ENCODE measurements at places on chromosomes 11 and 22.

DNA sequence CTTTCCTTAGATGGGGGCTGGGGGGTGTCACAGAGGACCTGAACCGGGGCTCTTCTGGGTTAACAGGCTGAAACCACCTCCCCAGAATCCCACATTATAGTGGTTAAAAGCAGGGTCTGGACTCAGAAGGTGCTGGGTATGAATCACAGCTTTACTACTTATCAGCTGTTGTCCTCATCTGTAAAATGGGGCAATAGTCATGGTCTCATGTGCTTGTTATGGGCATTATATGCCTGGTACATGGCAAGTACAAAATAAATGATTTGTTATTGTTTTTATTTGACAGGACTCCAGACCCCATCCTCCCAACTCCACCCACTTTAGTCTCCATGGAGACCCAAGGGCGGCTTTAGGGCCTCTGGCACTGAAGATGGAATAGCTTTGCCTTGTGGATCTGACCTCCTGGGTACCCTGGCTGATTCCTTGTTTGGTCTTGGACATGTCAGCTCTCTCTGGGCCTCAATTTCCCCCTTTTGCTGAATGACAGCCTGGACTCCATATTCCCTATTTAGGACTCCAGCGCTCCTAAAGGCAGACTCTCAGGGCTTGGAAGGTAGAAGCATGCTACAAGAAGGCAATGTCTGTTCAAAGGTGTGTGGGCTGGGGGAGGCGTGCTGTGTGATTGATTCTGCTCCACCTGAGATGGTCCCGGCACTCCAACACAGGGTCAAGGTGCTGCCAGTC is 812 bp upstream of the SMTN start:
- DNase-seq, result no peak

DNA sequence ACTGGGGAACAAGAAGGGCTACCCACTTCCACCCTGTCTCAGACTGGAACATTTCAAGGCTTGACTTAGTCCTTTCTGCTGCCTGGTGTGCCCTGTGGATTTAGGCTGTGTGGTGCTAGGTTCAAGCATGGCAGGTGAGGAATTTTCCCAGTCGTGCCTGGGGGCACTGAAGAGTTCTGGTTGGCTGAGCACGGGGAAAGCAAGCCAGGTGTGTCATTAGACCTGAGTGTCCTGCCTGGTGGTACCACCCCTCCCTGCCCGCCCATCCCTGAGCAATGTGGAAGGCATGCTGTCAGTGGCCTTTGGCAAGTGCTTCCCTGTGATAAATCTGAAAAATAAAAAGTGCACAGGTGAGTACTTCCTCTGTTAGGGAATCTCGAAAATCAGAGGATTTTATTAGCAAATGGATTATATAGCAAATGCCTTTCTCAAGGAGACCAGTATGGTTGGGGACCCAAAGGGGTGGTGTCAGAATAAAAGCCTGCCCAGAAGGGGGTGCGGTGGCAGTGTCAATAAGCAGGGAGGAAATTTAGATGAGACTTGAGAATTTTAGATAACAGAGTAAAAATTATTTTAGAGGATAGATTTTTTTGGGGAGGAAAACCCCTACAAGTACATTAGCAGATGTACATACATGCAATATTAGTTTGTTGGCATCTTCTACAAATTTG is 22.8 kb downstream of the TEAD1 start:
- DNase-seq, result no peak

DNA sequence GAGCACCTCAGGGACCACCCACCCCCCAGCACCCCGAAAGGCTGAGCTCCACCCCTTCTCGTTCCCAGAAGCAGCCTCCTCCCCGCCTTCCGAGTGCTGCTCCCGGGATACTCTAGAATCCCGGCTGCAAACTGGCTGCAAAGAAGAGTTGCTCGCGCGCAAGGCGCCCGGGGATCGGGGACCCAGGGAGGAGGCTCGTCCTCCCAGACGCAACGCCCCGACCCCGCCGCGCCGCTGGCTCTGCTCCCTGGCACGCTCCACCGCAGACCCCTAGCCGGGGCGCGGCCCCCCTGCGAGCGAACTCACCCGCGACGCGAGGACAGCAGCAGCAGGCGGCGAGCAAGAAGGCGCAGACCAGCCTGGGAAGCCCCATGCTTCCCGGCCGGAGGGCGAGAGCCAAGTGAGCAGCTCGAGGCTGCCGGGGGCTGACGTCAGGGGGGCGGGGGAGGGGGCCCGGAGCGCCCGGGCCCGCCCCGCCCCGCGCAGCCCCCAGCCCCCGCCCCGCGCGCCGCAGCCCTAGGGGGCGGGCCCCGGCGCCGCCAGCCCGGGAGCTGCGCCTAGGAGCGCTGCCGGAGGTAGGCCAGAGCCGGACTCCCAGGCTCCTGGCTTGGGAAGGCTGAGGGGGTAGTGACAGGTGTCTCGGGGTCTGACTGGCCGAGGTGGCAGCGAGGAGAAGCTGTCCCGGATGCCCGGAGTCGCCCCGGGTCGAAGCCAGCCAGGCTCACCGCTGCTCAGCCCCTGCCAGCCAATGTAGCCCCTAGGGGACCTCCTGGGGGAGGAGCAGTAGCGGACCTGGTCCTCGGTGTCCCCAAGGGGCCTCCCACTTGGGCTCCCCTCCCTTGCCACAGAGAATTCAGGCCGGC is at the start of gene MCAM:
TSS of gene MCAM (minus strand) at position 402 of the 863 bp plus-strand sequence. CDS start at position 373, 29 bp downstream.
- no peak for DNase-seq

DNA sequence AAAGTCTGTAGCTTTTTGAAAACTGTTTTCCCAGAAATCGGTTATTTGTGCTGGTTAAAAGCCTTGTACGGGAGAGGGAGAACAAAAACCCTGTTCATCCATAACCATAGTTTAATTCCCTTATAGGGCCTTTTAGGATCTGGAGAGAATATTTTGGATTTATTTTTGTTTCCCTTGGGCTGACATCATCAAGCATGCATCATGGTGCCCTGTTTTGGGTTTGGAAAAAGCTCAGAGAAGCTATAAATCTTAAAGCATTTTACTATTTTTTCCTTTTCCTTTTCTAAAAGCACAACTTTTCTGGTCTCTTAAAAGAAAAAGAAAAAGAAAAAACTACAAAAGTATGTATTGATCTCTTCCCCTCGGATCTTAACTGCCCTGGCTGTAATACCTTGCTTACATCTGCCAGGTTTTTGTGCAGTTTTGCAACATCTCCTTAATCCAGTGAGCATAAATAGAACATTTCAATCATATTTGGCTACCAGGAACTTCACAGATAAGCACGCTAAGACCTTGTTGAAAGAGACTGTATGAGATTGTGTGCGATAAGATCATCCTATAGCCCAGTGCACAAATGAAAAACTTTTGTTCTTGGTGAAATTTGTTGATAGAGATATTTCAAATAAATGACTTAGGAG is 88.0 kb downstream of the ZBTB16 start:
- DNase-seq, result no peak

DNA sequence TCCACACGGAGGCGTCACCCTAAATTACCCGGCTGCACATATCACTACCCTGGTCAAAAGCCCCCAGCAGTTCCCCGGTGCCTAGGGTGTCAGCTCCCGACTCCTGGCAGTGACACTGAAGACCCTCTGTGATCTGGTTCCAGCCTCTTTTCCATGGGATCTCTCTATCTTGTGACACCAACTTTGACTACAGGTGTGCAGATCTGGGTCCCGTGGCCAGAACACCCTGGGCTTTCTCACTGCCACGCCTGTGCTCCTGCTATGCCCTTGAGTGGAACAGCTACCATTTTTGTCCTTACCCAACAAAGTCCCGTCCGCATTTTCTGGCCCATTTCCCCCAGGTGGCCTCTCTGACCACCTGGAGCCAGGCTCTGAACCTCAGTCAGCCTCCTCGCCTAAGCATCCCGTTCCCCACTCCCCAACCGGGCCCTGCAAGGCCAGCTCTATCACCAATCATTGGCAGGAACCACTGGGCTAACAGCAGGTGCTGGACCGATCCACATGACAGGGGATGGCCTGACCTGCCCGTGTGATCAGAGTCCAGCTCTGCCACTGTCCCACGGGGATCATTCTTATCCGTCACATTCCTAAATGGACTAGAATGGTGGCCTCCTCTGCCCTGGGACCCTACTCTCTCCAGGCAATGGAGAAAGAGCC is 20.7 kb upstream of the CBX7 start:
- DNase-seq, result no peak

GRCh38 chr22:38802671-38803121 is 8.8 kb upstream of the DNAL4 start:
- DNase-seq, result no peak

- no peak for DNase-seq
These were observed 15.5 kb downstream of the RBX1 start for GRCh38 chr22:40966726-40967085.

- DNase-seq, result no peak
These were observed 24.7 kb downstream of the PARVA start for GRCh38 chr11:12402025-12402424.

DNA sequence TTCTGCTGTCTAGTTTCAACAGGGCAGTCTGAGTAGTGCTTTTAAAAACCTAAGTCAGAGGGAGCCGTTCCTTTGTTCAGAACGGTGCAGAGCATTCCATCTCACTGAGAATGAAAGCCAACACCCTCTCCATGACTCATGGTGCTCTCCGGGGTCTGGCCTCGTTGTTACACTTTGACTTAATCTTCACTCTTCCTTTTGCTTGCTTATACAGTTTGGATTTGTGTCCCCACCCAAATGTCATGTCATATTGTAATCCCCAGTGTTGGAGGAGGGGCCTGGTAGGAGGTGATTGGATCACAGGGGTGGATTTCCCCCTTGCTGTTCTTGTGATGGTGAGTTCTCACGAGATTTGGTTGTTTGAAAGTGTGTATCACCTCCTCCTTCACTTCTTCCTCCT is 292.2 kb downstream of the ST3GAL4 start:
- DNase-seq, result no peak
